ENCODE measurements at places on chromosomes 7 and 10.

DNA sequence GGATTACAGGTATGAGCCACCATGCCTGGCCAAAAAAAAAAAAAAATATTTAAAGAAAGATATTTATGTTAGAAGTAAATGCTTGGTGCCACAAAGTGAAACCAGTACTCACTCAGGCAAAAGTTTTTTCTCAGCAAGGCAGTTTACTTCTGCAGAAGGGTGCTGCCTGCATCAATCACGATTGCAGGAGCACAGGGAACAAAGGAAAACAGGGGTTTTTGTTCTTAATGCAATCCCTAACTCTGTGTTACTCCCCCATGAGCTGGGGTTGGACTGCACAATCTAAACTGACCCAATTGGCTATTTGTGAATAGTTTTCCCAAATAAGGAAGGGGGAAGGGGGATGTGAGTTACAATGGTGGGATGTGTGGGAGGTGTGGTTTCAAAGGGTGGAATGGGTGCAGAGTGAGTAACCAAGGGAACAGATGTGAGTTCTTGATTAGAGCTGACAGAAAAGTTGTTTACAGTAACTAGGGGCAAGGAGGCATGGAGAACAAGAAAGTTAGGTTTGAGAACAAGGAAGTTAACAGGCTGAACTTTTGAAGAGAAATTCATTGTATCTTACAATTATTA lies 255.4 kb downstream of the TYW1 start:
- DNase-seq, result no peak

- no peak for DNase-seq
Observed at GRCh38 chr10:2201534-2202099, 464.3 kb upstream of the ADARB2 start.

- DNase-seq, result no peak
Observed at GRCh38 chr7:125681508-125681907, 751.9 kb upstream of the POT1 start.

DNA sequence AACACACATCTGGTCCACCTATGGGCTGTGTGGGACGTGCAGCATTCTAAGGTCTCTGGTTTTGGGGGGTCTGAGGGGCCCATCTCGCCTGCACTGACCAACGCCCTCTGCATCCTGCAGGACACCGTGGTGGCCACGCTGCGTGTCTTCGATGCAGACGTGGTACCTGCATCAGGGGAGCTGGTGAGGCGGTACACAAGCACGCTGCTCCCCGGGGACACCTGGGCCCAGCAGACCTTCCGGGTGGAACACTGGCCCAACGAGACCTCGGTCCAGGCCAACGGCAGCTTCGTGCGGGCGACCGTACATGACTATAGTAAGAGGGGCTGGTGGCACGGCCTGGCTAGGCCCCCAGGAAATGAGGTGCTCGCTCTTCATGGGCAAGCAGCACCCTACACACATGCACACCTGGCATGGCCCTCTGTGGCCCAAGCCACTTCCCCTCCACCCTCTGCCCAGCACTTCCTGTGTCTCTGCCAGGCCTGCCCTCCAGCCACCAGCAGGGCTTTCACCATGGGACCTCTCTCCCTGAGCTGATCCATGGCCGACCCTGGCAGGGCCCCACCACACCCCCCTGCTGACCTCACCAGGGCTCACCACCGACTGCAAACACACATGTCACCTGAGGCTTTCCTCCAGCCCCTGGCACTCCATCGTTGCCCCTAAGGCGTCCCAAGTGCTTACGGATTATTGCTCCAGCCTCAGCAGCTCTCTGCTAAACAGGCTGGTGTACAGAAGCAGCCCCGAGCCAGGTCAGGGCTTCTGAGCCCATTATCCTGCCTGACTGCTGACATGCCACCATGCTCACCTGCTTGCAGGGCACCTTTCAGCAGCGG lies 29.6 kb downstream of the RET start:
- DNase-seq, result no peak

DNA sequence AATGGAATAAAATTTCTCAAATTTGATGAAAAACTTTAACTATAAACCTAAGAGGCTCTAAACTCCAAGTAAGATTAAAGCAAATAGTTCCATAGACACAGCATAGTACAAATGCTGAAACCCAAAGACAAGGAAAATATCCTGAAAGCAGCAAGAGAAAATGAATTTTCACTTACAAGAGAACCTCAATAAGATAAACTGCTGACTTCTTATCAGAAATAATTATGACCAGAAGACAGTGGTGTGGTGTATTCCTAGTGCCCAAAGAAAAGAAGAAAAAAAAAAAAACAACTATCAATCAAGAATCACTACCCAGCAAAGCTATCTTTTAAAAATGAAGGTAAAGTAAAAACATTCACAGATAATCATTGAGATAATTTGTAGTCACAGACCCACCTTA lies 106.3 kb downstream of the DYNC1I1 start:
- no peak for DNase-seq

DNA sequence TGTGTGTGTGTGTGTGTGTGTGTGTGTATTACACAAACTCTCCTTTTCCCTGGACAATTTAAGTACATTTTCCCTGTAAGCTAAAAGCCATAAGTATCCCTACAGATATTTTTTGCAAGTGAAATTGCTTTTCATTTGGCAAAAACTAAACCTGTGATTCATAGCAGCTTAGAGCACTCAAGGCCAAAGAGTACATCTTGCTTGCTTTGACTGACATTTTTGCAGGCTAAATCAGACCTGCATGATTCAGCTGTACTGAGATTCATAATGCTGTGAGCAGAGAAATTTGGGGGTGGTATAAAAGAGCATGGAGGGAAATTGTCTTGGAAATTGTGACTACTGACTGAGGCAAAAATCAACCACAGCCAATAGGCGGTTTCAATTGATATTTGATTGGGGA lies 500.4 kb downstream of the GFRA1 start:
- DNase-seq, result peak; percentile 41
